ENCODE measurements at places on chromosomes 4 and X. TPM values are rescaled to one million over a fixed set of nuclear protein-coding genes. Genes with fewer than 3 reads are reported as not detected.

Gene LUZP4
- total RNA-seq: not detected

Gene ZAR1
- total RNA-seq: not detected

Gene GC
- total RNA-seq: not detected

Gene HSD17B10
- 45.0 TPM for total RNA-seq

Gene IL2
- total RNA-seq: not detected

Gene ADH6
- total RNA-seq: not detected

Gene TMEM35A
- total RNA-seq: 1.6 TPM

Gene GASK1B
- 57.3 TPM for total RNA-seq

Gene RHOXF1
- total RNA-seq: not detected

Gene GRSF1
- 81.5 TPM for total RNA-seq

Gene USP26
- total RNA-seq: not detected

Gene BEX3
- 120 TPM for total RNA-seq

Gene PLAC1
- total RNA-seq: not detected

Gene CACNA1F
- total RNA-seq: not detected

Gene USP17L12
- not detected for total RNA-seq

Gene HMGN5
- 0.73 TPM for total RNA-seq

Gene TMEM31
- not detected for total RNA-seq

Gene MAGEA6
- not detected for total RNA-seq

Gene AREG
- 4.7 TPM for total RNA-seq

Gene EGF
- total RNA-seq: 0.73 TPM

Gene GABRG1
- total RNA-seq: not detected

Data from subcutaneous preadipocyte (primary cell).